ENCODE measurements at places on chromosomes 5 and 9.

DNA sequence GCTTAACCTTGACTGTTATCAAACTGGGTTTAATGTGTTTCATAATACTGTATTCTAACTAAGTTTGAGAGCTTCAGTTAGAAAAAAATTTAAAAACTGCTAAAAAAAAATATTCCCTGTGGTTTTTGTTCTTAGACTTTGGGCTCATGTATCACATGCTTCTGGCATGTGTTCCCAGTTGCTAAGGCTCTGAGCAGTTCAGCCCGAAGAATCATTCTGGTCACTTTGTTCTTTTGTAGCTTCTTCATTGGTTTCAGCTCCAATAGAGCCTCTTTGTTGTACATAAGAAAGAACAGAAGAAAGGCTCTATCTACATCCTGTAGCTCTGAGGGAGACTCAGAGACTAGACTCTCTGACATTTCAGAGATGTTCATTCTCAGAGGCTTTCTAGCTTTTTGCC, 25.6 kb downstream of the KCNN2 start:
- no peak for DNase-seq

DNA sequence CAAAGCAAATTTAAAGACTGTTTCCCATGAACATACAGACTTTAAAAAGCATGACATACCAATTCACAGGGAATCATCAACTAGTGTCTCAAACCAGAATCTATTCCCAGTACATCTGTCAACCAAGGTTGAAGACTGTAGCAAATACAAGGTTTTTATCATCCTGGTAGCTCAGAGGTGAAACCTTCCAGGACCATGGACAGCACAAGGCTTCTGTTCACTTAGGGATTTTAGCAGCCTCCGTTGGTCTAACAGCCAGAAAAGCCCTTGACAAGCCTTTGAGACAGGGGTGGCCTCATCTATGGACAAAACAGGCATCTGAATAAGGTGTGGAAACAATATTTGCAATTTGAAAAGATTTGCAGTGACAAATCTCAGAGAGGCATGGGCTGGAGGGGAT, 119.0 kb downstream of the TRIM32 start:
- no peak for DNase-seq

- DNase-seq = no peak
These were observed 260.3 kb upstream of the ADAMTS16 start for GRCh38 chr5:4879693-4880303.

GRCh38 chr5:68139611-68140441, 75.7 kb upstream of the PIK3R1 start:
- no peak for DNase-seq

GRCh38 chr5:134053314-134053839, 48.6 kb upstream of the VDAC1 start:
- no peak for DNase-seq

- no peak for DNase-seq
These were observed 117.9 kb downstream of the BNC2 start for GRCh38 chr9:16752601-16753000.

- no peak for DNase-seq
These were observed 20.6 kb downstream of the TUT7 start for GRCh38 chr9:86333651-86334050.

GRCh38 chr5:102561894-102562760, 63.3 kb upstream of the SLCO6A1 start:
- DNase-seq = no peak

- no peak for DNase-seq
These were observed 194.1 kb downstream of the DTWD2 start for GRCh38 chr5:118794281-118794680.

GRCh38 chr5:149869411-149869821, 75.2 kb downstream of the PDE6A start:
- DNase-seq = no peak

DNA sequence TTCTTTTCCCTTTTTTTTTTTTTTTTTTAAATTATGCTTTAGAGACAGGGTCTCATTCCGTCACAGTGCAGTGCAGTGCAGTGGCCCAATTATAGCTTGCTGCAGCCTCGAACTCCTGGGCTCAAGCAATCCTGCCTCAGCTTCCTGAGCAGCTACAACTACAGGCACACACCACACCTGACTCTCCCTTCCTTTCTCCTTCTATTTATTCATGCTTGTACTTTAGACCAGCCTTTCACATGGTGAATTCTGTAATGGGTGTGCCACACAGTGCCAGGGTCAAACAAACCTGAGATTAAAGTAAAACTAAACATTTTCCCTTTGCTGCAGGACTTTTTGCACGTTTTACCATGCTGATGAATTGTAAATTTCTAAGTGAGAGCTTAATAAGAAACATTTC, 8.0 kb downstream of the SH3RF2 start:
- DNase-seq = no peak

DNA sequence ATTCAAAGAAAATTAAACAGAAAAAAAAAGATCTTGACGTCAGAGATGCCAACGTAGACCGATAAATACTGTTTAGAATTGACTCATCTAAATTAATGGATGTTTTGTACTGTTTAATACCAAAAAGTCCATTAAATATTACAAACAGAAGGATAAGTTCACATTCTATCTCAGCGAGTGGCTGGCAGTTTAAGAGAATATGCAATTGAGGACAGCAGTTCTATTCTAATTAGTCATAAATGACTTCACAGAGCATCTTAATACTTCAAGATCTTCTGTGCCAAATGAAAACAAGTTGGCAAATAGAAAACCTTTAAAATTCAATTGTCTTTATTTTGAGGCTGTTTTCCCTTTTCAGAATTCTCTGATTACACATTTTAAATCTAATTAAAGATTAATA, 326.6 kb upstream of the NREP start:
- DNase-seq = no peak

DNA sequence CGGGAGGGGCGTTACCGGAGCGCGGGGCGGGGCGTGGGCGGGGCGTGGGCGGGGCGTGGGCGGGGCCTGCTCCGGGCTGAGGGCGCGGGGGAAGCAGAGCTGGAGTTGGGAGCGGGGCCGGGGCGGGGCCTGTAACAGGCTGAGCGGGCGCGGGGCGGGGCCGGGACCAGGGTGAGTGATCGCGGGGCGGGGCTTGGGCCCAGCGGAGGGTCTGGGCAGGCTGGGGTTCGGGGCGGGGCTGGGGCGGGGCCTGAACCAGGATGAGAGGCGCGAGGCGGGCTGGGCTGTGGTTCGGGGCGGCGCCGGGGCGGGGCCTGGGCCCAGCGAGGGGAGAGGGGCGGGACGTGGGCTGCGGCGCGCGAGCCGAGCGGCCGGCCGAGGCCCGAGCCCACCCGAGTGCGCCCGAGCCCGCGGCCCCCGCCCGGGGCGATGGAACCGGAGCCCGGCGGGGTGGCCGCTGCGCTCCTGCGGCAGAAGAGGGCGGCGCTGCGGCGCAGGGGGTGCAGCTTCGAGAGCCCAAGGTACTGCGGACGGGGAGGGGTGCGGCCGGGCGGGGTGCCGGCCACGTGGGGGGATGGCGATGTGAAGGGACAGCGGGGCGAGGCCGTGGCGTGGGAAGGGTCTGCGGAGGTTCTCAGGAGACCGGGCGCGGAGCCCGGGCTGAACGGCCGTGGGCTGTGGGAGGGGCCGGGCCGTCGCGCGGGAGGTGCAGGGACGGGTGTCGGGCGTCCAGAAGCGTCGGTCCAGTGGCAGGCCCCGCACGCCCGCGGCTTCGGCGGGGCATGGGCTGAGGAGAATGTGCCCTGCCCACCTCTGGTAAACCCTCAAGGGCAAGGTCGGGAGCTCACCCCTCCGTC, 39.5 kb upstream of the GARNL3 start:
- no peak for DNase-seq

DNA sequence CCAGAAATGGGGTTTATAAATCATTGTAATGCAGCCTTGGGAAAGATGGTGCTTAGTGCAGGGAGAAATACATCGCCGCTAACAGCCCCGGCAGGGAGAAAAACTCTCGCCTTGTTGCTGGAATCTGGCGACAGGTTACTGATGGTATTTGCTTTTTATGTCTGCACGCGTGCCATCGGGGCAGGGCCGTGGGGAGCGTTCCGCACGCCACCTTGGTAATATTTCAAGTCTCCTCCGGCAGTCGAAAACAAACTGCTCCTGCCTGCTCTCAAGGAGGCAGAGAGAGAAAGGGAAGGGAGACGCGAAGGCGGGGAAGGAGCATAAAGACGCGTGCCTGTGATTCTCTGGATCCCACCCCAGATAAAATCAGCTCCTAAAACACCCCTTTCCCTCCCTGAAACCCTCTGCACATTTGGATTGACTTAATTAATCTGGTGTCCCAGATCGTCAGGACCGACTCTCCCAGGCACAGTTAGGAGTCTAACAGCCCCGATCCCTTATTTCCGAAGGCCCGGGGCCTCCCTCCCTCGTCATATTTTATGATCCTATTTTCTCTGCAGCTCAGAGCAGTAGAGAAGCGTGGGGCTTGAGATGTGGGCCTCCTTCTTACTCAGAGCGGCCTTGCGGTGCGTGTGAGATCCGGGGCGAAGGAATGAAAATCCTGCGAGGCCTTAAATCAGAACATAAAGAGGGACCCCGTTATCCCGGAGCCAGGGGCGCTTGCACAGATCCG, 47.7 kb downstream of the CFAP77 start:
- no peak for DNase-seq

GRCh38 chr5:148933903-148934432, 107.6 kb downstream of the ADRB2 start:
- no peak for DNase-seq

Data from cortex of kidney (tissue), 1 donor.